ENCODE measurements at places on chromosomes 6 and 20.
A peak's percentile ranks its signal among the peaks of the same experiment; 100 is the strongest.

DNA sequence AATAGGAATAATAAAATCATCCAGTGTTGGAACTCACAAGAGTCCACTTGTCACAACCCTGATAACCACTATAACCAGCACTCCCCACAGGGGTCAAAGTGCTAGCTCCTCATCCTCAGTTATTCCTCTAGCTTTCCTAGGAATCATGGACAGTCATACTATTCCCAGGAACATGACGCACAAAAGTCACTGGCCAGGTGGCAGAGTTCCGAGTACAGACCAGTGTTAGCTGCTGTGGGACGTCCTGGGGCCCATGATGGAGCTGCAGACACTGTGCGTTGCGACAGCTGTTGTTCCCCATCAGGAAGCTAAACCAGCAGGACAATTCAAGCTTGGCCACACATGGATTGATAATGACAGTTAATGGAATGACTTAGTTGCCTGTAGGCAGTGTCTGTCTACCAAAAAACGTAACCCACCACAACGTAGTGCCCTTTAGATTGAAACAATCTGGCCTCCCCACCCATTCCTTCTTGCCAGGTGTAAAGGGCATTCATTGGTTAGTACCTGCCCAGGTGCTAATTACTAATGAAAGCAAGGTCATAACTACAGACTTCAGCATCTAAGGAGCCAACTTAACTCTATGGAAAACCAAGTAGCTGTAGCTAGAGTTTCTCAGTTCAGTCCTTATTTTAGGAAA, 17.4 kb downstream of the EZR start:
- peak; percentile 18 for DNase-seq

GRCh38 chr6:27829453-27830211, 82.6 kb downstream of the OR2B2 start:
- no peak for DNase-seq

DNA sequence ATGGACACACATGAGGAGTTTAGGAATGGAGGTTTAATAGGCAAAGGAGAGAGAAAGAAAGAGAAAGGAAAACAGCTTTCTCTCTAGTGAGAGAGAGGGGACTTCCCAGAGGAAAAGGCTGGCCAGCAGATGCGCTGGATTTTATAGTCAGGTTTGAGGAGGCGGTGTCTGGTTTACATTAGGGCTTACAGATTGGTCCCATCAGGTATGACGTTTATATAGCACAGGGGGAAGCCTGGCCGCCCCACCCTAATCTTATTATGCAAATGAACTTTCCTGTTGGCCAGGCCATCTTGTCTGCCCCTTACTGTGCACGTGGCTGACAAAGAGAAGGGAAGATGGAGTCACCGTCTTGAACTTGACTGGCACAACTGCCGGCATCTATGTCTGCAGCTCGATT, 86.6 kb upstream of the QKI start:
- no peak for DNase-seq

GRCh38 chr6:165717732-165718465, 54.9 kb upstream of the PDE10A start:
- DNase-seq, result no peak

DNA sequence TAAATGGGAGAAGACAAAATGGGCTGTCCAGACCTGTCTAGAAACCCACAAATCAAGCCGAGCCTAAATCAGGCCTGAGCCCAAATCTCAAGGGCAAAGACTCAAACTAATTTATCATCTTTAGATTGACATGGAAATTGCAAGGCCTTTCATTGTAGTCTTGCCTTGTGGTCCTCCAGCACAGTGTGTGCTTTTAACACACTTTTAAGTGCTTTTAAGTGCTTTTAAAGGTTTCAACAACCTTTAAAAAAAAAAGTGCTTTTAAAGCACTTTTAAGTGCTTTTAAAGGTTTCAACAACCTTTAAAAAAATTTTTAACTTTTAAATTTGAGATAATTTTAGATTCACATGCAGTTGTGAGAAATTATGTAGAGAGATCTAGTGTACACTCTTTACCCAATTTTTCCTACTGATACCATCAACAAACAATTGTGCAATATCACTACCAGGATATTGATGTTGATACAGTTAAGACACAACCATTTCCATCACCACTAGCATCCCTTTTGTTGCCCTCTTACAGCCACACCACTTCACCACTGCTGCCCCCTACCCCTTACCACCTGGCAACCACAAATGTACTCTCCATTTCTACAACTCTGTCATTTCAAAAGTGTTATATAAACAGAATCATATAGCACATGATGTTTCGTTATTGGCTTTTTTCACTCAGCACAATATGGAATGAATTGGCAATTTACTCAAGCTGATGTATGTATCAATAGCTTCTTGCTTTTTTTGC, 23.1 kb upstream of the DCBLD1 start:
- DNase-seq, result no peak

DNA sequence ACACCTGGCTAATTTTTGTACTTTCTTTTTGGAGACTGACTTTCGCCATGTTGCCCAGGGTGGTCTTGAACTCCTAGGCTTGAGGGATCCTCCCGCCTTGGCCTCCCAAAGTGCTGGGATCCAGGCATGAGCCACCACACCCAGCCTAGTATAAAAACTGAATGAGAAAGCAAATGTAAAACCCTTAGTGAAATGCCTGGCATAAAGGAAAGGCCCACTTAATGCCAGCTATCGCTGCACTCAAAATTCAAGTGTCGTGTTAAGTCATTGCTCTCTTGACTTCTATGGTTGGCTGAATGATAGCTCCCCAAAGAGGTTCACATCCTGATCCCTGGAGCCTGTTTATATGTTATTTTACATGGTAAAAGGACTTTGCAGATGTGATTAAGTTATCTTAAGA, 54.4 kb upstream of the PNRC1 start:
- no peak for DNase-seq

GRCh38 chr6:13004601-13005000, 288.0 kb downstream of the PHACTR1 start:
- no peak for DNase-seq

DNA sequence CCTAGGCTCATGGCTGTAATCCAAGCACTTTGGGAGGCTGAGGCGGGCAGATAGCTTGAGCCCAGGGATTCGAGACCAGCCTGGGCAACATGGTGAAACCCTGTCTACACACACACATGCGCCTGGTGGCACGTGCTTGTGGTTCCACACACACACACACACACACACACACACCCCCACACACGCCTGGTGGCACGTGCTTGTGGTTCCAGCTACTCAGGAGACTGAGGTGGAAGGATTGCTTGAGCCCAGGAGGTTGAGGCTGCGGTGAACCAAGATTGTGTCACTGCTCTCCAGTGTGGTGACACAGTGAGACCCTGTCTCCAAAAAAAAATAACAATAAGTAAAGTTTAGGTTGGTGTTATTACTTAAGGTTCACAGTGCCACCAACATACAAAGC, 165.8 kb downstream of the ZFAND3 start:
- peak; percentile 64 for DNase-seq

DNA sequence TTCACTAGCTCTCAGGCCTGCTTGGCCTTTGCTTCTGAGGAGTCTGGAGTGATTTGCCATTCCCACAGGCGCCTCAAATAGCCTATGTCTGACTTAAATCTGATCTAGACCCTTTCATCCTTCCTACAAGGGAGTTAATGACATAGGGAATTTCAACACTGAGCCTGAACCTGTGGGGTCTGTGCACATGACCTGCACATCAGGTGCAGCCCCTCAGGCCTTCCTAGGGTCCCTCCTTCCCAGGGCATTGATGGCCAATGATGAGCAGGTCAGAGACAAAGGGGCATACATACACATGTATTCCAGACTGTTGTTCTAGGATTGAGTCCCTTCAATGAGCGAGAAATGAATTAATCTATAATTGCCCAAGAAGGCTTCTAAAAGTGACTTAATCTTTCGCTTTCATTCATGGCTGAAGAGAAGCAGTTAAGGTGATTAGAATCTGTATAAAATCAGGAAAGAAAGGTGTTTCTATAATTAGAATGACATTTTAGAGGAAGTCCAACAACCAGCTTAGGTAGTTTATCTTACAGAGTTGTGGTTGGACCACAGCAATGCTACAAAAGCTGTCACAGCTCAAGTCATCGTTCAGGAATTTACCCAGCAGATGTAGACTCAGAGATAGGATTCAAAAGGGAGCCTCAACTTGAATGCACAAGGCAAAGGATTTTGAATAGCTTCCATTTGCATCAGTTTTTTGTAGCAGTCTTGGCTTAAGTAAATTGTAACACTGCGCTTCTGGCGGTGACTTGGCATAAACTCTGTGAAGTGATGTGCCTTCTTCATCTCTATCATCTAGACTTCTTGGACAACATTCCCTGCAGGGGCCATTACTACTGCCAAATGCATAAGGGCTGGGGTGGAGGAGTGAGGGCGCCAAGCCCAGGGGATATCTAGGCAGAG, 27.0 kb upstream of the TBC1D7 start:
- peak; percentile 29 for DNase-seq

- DNase-seq, result no peak
These were observed 52.3 kb downstream of the HBS1L start for GRCh38 chr6:135002229-135002844.

- no peak for DNase-seq
These were observed 92.5 kb downstream of the ARMC2 start for GRCh38 chr6:108940741-108941140.

DNA sequence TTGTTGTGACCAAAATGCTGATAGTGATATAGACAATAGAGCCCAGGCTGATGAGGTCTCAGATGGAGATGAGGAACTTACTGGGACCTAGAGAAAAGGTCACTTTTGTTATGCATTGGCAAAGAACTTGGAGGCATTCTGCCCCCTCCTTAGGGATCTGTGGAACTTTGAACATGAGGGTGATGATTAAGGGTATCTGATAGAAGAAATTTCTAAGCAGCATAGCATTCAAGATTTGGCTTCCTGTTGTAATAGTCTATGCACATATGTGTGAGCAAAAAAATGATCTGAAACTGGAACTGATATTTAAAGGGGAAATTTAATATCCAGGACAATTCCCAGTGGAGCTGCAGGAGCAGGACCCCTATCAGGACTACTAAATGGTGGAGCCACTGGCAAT, 17.1 kb downstream of the HLA-A start:
- no peak for DNase-seq

- no peak for DNase-seq
These were observed 799 bp upstream of the ME1 start for GRCh38 chr6:83431545-83432155.

DNA sequence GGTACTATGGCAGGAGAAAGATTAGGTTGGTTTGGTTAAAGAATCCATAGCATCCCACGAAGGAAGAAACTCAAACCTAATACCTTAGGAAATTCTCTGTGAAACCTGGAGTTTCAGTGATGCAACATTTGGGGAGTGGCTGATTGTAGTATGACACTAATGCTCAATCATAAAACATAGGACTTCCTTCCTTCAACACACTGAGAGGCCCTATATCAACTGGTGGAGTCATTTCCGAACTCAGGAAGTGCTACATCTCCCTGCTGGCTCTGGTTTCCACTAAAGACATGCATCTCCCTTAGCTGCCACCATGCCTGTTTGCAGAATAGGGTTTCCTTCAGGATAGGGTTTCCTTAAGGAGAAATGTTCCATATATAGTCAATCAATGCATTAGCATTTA, 5.2 kb upstream of the MANEA start:
- no peak for DNase-seq

- DNase-seq, result no peak
These were observed 197.3 kb upstream of the SNX9 start for GRCh38 chr6:157625764-157626163.

DNA sequence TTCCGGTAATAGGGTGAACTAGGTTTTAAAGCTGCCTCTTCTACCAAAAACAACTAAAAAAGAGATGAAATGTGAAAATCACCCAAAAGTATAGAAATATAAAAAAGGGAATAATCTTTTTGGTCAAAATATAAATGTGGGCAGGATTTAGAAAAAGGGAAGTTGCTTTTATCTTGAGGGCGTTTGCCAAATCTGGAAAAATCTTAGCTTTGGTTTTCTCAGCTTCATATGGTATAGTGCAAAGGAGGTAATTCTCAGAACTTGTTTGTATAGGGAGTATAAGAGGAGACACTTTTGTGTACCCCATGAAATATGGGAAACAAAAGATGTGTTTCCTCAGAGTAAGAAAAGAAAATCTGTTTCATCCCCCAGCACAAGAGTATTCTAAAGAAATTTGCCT, 54.2 kb upstream of the TRIM26 start:
- DNase-seq, result no peak

- DNase-seq, result no peak
These were observed 27.7 kb upstream of the KCNG1 start for GRCh38 chr20:51050531-51051075.

GRCh38 chr6:28258877-28259777, at the start of gene NKAPL:
Gene NKAPL, plus strand, starts transcription at chr6:28259297. Its CDS starts 75 bp downstream, at chr6:28259372.
- peak; percentile 77 for DNase-seq

DNA sequence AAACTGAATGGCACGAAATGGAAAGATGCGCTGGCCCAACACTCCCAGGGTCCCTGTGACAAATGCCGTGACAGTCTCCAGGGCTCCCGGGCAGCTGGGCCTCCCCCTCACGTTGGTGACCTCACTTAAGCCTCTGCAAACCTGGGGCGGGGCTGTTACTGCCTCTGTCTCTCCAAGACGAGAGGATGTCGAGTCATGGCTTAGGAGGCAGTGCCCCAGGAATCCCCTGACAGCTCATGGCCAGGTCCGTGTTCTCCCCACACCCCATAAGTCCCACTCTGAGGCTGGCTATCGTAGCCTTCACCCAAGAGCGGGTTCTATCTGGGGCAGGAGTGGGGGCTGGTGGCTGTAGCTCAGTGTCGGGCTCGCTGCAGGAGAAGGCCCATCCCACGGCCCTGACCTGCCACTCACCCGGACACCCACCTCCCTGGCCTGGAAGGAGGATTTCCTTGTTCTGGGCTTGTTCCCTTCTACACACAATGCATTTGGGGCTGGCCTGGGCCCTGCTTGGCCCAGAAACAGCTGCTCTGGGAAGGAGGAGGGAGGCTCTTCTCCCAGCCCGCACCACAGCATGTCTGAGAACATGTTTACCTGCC, 5.6 kb upstream of the RPS21 start:
- no peak for DNase-seq

GRCh38 chr20:57215426-57215825, 51.0 kb downstream of the BMP7 start:
- no peak for DNase-seq

GRCh38 chr20:54491506-54491905, 16.1 kb downstream of the DOK5 start:
- no peak for DNase-seq

DNA sequence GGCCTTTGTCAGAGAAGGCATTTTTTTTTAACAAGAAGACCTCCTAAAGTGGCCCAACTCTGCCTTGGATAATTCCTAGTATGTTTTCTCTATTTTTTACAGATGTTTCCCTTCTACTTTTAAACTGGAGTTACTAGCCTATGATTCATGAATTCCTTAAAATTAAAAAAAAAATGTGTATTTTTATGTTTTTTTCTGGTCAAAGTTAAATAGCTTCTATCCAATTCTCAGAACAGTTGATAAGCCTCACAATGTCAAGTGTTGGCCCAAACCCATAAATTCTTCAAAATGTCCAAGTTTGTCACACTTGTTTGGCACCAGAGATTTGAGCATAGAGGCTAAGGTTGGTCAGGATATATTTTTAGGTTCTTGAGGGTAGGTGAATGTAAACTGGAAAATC, 64.0 kb downstream of the JAG1 start:
- no peak for DNase-seq

GRCh38 chr6:134111062-134111677, 58.7 kb upstream of the SLC2A12 start:
- peak; percentile 36 for DNase-seq

GRCh38 chr6:119736296-119737021, 386.9 kb upstream of the MAN1A1 start:
- no peak for DNase-seq

Measured in stimulated activated CD8-positive, alpha-beta memory T cell treated with anti-CD3 and anti-CD28 coated beads, Interleukin-4, amount 100 ng/mL, for 48 hours (primary cell).